NCI-H2227 treated with DMSO at 0.1 percent for 48 hours (cell line): ENCODE measurements at places on chromosomes 1 and 21.

DNA sequence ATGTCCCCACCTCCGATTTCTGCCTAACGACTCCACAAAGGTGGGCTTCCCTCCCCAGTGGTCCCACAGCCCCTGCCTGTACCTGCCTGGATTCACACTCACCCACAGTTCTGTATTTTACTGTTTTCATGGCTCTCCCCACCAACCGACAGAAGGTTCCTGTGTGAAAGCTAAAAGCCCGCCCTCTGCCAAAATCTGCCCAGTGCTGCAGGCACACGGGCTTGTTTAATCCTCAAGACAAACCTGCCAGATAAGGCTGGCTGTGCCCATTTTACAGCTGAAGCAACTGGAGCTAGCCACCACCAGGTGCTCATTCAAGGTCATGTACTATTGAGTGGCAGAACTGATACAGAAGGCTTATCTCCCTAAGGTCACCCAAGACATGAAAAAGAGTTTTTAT, 114.5 kb downstream of the HIVEP3 start:
- DNase-seq, result no peak

DNA sequence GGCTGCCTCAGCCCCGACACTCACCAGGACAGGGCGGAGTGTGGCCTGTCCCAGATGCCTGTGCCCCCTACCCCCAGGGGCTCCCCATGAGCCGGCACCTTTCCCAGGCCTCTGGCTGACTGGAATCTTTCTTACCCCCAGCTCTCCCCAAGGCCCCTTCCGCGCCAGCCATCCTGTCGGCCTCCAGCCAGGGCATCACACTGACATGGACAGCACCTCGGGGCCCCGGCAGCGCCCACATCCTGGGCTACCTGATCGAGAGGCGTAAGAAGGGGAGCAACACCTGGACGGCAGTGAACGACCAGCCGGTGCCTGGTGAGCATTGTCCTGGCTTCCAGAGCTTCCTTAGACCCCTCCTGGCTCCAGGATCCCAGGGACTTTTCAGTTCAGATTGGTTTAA, 26.5 kb downstream of the IGFN1 start:
- no peak for DNase-seq

DNA sequence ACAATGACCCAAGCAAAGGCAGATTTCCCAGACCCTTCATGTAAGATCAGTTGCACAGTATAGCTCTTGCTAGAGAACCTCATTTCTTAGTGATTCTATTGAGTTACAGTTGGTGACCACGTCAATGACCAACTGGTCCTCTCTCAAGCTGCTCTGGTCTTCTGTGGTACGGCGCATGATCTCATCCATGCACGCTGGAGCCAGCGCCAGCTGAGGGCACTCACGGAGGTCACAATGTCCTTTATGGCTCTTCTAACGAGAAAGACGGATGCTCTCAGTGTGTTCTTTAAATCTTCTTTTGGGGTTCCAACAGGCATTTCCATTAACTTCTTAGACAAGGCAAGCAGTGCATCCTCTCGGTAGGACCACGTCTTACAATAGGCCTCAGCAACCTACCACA, 22.3 kb downstream of the CEP104 start:
- DNase-seq, result no peak

DNA sequence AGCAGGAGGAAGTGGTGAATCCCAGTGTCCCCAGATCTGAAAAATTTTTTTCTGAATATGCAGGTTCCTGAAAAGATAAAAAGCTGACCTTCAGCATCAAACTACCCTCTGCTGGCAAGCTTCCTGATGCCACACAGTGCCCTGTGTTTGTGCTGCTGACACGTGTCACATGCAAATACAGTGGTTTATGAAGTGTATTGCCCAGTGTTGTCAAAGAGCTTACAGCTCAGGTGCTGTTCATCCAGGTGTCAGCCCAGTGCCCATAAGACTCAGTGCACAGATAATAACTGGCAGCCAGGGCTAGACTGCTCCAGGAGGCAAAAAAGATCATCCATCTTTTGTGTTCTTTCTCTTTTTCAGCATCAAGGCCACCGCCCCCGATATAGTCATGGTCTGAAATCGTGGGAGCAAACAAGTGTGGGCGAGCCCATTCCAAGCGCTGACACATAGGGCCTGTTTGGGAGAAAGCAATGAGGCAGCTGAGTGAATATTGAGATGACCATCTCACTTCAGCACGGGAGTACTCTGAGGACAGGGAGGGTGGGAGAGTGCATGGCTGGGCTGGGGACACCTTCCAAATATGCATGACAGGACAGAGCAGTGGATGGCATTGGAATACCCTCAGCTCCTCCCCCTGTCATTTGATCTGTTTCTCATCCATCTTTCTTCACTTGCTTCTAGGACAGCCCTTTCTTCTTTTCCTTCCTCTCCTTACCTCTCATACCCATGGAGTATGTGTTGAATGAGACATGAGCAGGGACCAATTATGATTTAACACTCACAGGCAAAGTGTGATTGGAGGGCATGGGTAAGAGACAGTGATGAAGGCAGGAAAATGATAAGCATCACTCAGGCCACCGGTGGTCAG, 6.4 kb upstream of the KCNK1 start:
- no peak for DNase-seq

GRCh38 chr21:44531606-44532564, 8.1 kb downstream of the KRTAP10-1 start:
- no peak for DNase-seq
